ENCODE measurements at places on chromosomes 11 and 22.

DNA sequence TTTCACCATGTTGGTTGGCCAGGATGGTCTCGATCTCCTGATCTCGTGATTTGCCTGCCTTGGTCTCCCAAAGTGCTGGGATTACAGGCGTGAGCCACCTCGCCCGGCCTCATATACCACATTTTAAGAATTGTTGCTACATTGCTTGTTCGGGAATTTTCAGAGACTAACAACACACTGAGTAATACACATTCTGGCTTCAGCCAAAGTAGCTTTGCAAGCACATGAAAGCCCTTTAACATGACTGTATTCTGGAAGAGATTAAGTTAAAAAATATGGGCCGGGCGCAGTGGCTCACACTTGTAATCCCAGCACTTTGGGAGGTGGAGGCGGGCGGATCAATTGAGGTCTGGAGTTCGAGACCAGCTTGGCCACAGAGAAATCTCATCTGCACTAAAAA lies 15.0 kb downstream of the CRTAM start:
- no peak for DNase-seq

GRCh38 chr11:1064167-1064566 lies 10.5 kb upstream of the MUC2 start:
- DNase-seq: no peak

DNA sequence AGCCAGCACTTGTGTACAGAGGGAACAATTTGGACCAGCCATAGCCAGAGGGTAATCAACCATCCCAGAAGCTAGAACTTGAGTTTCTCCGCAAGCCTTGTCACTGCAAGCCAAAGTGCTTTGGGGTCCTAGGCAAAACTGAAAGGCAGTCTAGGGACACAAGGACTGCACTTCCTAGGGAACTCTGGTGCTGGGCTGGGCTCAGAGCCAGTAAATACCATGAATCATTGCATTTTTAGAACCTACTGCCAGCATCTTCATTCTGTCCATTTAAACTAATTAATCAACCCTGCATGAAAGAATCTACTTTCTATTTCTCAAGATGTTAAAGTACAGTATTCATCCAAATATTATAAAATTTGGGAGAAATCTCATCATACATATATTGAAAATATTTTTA lies 20.0 kb downstream of the PATE3 start:
- no peak for DNase-seq

GRCh38 chr11:71913756-71914526 lies 14.5 kb downstream of the XNDC1N start:
- no peak for DNase-seq

DNA sequence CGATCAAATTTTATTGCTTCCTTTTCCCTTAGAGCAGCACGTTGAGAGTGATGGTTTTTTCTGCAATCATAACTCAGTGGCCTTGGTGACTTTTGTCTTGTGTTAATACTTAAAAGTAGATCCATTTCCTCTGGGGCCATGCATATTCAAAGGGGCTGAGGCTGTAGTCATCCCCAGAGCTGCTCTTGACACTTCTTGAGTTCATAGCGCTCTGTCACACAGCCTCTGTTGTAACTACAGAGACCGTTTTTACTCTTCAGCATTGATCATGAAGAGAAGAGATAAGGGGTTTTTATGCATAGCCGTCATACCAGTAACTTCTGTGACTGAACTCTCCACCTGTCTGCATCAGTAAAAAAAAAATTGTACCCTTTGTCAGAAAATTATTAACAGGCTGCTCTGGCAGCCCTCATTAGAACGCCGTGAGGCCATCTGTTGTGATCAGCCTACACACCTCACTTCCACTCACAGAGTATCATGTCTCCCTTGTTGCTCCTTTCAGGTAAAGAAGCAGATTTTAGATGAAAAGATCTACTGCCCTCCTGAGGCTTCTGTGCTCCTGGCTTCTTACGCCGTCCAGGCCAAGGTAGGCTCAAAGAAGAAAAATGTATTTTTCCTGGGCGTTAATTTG lies 38.4 kb downstream of the NF2 start:
- DNase-seq: no peak

DNA sequence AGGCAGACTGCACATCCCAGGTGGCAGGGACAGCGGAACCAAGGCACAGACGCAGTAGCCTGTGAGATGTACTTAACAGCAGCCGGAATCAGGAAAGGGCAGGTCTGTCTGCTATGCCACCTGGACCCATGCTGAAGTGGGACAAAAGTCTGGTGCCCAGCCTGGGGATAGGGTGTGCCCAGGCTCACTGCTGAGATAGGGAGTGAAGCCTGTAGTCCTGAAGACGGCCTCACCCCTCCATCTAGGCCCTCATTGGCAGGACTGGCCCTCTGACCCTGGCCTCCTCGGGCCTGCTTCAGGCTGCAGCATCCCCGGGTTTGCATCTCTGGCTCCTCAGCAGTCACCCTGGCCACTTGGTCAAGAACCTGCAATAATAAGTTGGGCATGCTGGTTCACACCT lies 32.4 kb upstream of the TSKU start:
- DNase-seq: no peak

GRCh38 chr11:122754553-122755322 lies 83.6 kb upstream of the CRTAM start:
- DNase-seq: no peak

DNA sequence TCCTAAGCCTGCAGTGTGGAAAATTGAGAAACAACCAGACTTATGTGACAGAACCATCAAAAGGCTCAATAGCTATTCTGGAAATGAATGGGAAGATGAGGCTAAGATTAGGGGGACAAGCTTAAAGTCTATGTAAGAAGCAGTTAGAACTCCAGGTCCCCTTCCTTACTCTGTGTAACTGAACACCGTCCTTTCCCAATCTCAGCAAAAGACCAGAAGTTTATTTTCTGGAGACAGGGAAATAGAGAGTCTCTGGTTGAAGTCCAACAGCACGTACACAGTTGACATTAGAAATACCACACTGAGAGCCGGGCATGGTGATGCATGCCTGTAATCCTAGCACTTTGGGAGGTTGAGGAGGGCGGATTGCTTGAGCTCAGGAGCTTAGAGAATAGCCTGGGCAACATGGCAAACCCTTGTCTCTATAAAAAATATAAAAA lies 93.9 kb downstream of the CD44 start:
- no peak for DNase-seq

GRCh38 chr11:19721176-19721575 lies 8.5 kb downstream of the NAV2 start:
- no peak for DNase-seq

GRCh38 chr22:50010676-50011446 lies 1.7 kb downstream of the IL17REL start:
- peak; percentile 58 for DNase-seq

- DNase-seq: no peak
These were observed 26.1 kb upstream of the ZNRF3 start for GRCh38 chr22:28857288-28857687.

DNA sequence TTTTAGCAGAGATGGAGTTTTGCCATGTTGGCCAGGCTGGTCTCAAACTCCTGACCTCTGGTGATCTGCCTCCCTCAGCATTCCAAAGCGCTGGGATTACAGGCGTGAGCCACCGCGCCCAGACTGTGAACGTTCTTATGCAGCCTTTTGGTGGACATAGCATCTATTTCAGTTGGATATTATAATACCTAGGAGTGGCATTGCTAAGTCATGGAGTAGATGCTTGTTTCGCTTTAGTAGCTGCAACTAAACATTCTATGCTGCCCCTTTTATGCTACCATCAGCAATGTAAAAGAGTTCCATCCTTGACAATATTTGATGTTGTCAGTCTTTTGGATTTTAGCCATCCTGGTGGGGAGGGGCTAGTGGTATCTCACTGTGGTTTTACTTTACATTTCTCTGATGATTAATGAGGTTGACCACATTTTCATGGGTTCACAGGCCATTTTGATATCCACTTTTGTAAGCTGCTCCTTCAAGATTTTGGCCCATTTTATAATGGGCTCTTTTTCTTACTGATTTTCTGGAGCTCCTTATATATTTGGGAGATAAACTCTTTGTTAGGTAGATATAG lies 16.5 kb upstream of the APOBEC3A start:
- no peak for DNase-seq

DNA sequence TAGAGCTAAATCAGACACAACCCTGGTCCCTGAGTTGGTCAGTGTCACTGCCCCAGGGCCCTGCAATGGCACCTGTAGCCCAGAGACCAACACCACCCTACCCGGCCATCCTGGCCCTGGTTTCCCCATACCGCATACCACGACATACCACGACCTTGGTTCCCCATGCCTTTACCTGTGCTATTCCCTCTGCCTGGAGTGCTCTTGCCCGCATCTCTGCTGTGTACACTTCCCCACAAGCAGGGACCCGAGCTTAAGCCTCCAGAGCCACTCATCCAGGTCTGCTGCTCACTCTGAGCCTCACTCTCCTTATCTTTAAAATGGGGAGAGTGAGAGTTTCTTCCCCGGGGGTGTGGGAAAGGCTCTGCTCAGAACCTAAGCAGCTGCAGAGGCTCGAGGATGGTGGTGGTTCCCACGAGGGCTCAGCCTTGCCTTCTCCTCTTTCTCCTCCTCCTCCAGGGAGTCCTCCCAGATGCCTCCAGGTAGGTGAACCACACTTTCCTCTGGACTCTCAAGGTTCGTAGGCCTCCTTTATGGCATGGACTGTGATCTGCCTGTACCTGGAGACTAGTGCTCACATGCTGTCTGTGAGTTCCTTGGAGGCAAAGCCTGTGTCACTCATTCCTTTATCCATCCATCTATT lies 48.1 kb downstream of the WNT7B start:
- DNase-seq: no peak

GRCh38 chr11:10891151-10891720 lies 33.4 kb upstream of the ZBED5 start:
- no peak for DNase-seq

- DNase-seq: no peak
These were observed 16.9 kb downstream of the CABIN1 start for GRCh38 chr22:24027991-24028390.

GRCh38 chr11:133907216-133907615 lies 49.6 kb downstream of the IGSF9B start:
- no peak for DNase-seq

- DNase-seq: no peak
These were observed 9.4 kb downstream of the ALDH3B1 start for GRCh38 chr11:68019486-68019885.

- DNase-seq: no peak
These were observed 4.8 kb upstream of the FBXO7 start for GRCh38 chr22:32469799-32470212.

DNA sequence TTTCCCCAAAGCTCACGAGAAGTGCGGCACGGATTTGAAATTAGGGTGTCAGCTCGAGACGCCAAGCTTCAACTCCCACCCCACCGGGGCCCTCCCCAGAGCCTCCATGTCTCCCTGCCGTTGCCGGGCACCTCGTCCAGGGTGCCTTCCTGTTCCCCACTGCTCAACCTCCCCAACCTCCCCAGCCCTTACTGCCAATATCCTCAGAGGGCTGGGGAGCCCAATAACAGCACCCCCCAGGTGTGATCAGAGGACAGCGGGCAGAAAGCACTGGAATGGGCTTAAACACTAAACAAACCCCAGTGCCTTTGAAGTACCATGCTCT lies 1336.4 kb downstream of the TBC1D22A start:
- no peak for DNase-seq

GRCh38 chr11:106378513-106379179 lies 301.2 kb downstream of the AASDHPPT start:
- no peak for DNase-seq

DNA sequence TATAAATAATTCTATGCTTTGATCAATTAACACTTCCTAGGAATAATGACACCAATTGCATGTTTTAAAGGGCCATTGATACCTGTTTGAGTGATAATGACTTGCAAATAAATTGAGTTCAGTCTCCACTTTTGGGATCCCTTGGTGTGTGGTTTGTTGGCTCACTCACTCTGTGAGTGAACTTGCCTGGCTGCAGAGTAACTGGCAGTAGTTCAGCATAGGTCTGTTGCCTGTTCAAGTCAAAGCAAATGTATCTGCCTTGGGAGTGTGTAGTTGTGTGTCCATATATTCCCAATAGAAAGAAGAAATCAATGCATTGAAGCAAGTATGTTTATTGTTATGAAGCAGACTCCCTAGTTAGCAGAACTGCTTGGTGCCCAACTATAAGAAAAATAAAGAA lies 49.3 kb downstream of the TRIM44 start:
- no peak for DNase-seq

GRCh38 chr11:72618803-72619202 lies 55.4 kb downstream of the PDE2A start:
- no peak for DNase-seq

Measured in activated T-helper 9 cell treated with anti-CD3 and anti-CD28 coated beads, Interleukin-2, amount 50 U/mL, for 16 hours (primary cell).